ENCODE measurements at places on chromosomes 3 and 15. TPM values are rescaled to one million over a fixed set of nuclear protein-coding genes. Genes with fewer than 3 reads are reported as not detected.

GRCh38 chr3:99699841-99700240, 61.4 kb downstream of the COL8A1 start:
- DNase-seq: no peak
- H3K4me1 ChIP-seq: peaks cover 5% of the 10 kb centered on the region
- no peaks in the 10 kb centered on the region for H3K36me3 ChIP-seq

GRCh38 chr15:35038626-35039451, 46.3 kb downstream of the NANOGP8 start:
- no peak overlapping the region for H3K4me3 ChIP-seq
- H3K36me3 ChIP-seq: no peaks in the 10 kb centered on the region
- H3K27me3 ChIP-seq: no peaks in the 10 kb centered on the region
- no peak overlapping the region for H3K27ac ChIP-seq

DNA sequence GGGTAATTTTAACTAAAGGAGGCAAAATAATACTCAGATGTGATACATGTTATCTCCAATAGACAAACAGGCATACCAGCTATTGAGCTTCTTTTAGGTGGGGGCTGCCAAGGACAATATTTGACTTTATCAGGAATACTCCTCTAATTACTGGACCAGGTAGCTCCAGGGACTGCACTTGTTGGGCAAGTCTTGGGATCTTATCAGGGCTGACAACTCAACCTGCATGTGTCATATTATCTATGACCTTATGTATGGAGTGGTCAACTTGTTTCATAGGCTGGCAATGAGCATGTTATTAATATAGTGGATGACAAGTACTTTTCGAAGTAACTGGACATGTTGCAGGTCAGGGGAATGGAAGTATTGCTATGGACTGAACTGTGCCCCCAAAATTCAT, 15.0 kb upstream of the ZNF445 start:
- H3K36me3 ChIP-seq: no peaks in the 10 kb centered on the region
- no peaks in the 10 kb centered on the region for H3K4me1 ChIP-seq
- no peak for DNase-seq
- no peak overlapping the region for H3K27ac ChIP-seq
- H3K4me3 ChIP-seq: no peak overlapping the region

- H3K4me1 ChIP-seq: no peaks in the 10 kb centered on the region
- no peaks in the 10 kb centered on the region for H3K27me3 ChIP-seq
- H3K4me3 ChIP-seq: no peak overlapping the region
- no peak for DNase-seq
These were observed 70.3 kb downstream of the RORA start for GRCh38 chr15:61158504-61159407.

- H3K4me3 ChIP-seq: no peak overlapping the region
- H3K27ac ChIP-seq: no peak overlapping the region
- no peaks in the 10 kb centered on the region for H3K27me3 ChIP-seq
- H3K36me3 ChIP-seq: no peaks in the 10 kb centered on the region
These were observed 13.0 kb downstream of the ANPEP start for GRCh38 chr15:89801471-89802195.

DNA sequence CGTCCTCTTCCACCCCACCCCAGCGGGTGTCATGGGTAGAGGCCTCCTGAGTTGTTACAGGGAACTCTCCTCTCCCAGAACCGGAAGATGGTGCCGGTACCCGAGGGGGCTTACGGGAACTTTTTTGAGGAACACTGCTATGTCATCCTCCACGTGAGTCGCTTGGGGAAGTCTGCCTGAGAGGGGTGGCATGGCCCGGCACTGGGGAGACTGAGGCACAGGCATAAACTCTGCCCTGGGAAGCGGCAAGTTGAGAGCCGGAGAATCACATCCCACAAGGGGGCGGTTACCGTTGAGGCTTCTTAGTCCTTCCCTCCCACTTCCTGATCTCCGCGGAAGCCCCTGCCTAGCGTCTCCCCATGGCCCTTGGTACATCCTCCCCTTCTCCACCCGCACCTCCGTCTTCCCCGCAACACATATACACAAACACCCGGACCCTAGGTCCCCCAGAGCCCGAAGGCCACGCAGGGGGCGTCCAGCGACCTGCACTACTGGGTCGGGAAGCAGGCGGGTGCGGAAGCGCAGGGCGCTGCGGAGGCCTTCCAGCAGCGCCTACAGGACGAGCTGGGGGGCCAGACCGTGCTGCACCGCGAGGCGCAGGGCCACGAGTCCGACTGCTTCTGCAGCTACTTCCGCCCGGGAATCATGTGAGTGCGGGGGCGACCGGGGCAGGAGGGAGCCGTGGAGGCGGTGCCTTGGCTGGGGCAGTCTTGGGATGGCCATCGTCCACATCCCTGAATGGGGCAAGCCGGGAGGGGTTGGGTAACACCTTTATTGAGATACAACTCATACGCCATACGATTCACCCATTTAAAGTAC, 3.4 kb downstream of the VILL start:
- H3K27ac ChIP-seq: peak overlapping the region; percentile 90
- H3K27me3 ChIP-seq: no peaks in the 10 kb centered on the region
- peaks cover 15% of the 10 kb centered on the region for H3K36me3 ChIP-seq
- peaks cover 81% of the 10 kb centered on the region for H3K4me1 ChIP-seq
- DNase-seq: peak; percentile 19
- peak overlapping the region; percentile 71 for H3K4me3 ChIP-seq

DNA sequence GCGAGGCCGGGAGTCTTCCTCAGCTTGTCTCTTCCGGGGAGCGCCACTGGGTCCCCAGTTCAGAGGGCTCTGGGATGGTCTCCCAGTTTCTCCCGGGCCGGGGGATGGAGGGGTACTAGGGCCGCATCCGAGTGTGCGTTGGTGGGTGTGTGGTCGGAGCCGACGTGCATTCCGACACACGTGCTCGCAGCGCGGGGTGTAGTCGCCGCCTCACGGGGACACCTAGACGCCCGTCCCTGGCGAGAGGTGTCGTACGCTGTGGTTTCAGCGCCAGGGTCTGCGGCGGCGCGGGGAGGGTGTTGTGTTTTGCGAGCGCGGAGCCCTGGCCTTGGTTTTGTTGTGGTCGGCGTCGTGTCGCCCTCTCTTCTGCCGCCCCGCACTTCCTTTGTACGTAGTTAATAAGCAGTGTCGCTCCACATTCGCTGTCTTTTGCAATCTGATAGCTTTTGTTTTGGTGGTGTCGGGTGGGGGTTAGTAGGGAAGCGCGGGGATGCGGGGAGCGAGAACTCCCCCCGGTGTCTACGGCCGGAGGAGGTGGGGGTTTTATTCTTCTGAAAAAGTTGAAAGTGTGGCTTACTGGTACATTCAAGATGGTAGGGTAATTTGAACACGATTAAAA, 2.2 kb downstream of the IGF1R start:
- H3K36me3 ChIP-seq: no peaks in the 10 kb centered on the region
- DNase-seq: no peak
- H3K4me3 ChIP-seq: peak overlapping the region; percentile 79
- H3K4me1 ChIP-seq: peaks cover 18% of the 10 kb centered on the region
- H3K27me3 ChIP-seq: no peaks in the 10 kb centered on the region

DNA sequence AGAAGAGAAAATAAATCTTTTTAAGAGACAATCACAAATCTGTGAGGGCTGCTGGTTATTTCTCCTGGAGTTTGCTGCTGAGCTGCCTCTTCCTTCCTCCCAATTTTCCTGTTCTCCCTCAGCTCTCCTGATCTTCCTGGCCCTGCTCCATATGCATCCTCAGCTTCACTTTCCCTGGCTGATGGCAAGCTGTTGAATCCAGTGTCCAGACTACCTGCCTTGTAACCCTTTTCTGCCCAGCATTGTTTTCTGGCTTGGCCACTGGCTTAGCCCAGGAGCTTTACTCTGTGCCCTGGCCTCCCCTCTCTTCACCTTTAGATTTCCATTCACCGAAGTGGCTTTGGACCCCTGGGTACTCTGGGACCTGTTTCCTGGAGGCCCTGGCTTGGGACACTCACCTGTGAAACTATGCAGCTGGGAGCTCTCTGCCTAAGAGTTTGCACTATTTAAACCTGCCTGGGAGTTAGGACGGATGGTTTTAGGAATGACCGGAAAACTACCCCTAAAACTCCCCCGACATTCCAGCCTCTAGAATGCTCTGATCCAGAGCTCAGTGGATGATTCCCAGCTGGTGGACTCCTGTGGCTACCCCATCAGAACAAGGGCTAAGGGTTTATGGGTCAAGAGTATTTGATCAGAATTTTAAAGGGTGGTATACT, 90.0 kb downstream of the RBPMS2 start:
- H3K27ac ChIP-seq: no peak overlapping the region
- H3K4me3 ChIP-seq: no peak overlapping the region
- H3K27me3 ChIP-seq: no peaks in the 10 kb centered on the region
- H3K36me3 ChIP-seq: peaks cover 98% of the 10 kb centered on the region
- DNase-seq: no peak
- no peaks in the 10 kb centered on the region for H3K4me1 ChIP-seq

DNA sequence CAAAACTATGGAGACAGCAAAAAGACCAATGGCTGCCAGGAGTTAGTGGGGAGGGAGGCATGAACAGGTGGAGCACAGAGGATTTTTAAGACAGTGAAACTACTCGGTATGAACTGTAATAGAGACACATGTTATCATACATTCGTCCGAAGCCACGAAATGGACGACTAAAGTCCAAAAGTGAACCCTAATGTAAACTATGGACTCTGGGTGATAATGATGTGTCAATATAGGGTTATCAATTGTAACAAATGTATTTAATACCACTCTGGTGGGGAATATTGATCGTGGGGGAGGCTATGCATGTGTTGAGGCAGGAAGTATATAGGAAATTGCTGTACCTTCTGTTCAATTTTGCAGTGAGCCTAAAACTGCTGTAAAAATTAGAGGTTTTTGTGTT, 107.0 kb downstream of the CPN2 start:
- no peak overlapping the region for H3K4me3 ChIP-seq
- no peaks in the 10 kb centered on the region for H3K36me3 ChIP-seq
- H3K27me3 ChIP-seq: no peaks in the 10 kb centered on the region
- H3K27ac ChIP-seq: no peak overlapping the region

GRCh38 chr3:190552969-190553759, 39.3 kb downstream of the IL1RAP start:
- H3K4me3 ChIP-seq: no peak overlapping the region
- no peaks in the 10 kb centered on the region for H3K27me3 ChIP-seq
- no peak for DNase-seq
- H3K36me3 ChIP-seq: peaks cover 34% of the 10 kb centered on the region
- H3K27ac ChIP-seq: no peak overlapping the region

GRCh38 chr3:129329858-129330257, 51.2 kb downstream of the HMCES start:
- no peaks in the 10 kb centered on the region for H3K27me3 ChIP-seq
- no peak overlapping the region for H3K27ac ChIP-seq
- DNase-seq: no peak
- peaks cover 3% of the 10 kb centered on the region for H3K36me3 ChIP-seq
- H3K4me1 ChIP-seq: no peaks in the 10 kb centered on the region

DNA sequence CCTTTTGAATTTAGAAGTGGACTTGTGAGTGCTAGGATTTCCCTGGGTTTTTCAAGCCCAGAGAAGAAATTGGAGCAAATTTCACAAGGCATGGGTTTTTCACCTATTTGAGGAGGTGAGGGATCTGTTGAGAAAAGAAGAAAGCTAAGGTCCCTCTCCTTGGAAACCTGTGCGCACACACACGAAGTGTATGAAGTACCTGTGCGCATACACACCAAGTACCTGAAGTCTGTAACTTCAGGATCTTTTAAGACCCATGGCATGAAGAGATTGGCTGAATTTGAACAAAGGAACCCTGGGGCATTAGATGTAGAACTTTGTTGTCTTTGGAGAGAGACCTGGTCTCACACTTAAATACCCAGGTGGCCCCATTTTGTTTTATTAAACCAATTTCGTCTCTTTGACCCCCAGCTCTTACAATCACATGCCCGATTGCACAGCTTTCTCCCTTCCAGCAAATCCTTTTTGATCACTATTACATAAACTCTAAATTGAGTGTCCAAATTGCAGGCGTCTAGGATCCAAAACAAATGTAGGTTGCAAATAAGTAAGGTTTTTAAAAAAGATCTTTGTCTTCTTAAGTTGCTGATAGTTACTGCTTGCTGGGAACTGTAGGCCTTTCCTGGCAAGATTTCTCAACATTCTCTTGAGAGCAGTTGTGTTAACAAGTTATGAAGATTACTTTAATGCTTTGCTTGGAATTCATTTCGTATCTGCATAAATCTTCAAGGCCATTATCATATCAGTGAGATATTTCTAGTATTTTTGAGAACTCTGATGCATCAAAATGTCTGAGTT, 64.3 kb downstream of the CMTM8 start:
- H3K27ac ChIP-seq: no peak overlapping the region
- no peaks in the 10 kb centered on the region for H3K4me1 ChIP-seq
- no peak overlapping the region for H3K4me3 ChIP-seq

DNA sequence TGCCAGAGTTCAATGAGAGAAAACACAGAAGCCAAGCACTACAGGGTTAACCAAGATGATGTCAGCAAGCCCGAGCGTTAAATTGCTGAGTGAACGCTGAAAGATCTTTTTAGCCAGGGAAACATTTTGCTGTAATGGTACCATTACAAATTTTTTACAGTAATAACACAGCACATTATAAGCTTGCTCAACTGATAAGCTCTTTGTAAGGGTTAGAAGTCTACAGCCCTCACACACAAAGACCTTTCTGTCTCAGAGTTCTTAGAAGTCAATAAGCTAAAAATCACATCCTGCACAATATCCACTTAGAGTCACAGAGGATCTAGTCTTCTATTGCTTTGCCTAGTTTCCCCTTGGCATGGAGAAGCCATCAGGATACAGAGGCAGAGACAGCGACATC, 29.9 kb downstream of the CHSY1 start:
- peaks cover 13% of the 10 kb centered on the region for H3K36me3 ChIP-seq
- H3K4me1 ChIP-seq: no peaks in the 10 kb centered on the region
- H3K27me3 ChIP-seq: no peaks in the 10 kb centered on the region
- no peak for DNase-seq
- H3K27ac ChIP-seq: no peak overlapping the region
- H3K4me3 ChIP-seq: no peak overlapping the region

DNA sequence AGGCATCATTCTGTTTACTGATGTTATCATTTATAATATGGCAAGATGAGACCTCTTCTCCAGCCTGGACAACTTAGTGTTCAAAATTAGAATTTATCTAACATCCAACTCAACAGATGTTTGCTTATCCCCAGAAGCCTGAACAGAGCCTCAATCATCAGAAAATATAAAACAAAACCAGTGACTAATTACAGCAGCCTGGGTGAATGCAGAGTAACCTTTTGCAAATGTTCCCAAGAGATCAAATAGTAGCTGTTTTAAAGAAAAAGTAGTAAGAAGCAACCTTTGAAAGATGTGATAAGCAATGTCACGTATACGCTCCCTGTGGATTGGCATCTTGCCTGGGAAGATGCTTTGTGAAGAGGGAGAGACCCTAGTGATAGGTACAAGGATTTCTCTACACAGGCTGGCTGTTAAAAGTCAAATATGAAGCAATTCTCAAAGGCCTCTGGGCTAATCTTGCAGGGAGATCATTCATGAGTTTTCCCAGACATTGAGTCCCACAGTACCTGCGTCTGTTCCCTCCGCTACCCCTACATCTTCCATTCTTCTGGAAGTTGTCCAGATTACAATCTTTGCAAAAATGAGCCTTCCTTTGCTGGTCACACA, 39.3 kb upstream of the PRICKLE2 start:
- DNase-seq: no peak
- H3K27me3 ChIP-seq: no peaks in the 10 kb centered on the region
- no peak overlapping the region for H3K27ac ChIP-seq
- H3K4me1 ChIP-seq: peaks cover 67% of the 10 kb centered on the region

KIF23 gene
- total RNA-seq: 13.5 TPM

SCG5 gene
- not detected for total RNA-seq

TYRO3 gene
- 16.9 TPM for total RNA-seq
